ENCODE measurements at places on chromosomes 16 and 17. TPM values are rescaled to one million over a fixed set of nuclear protein-coding genes. Genes with fewer than 3 reads are reported as not detected.

- DNase-seq, result no peak
Measured at GRCh38 chr17:29677221-29677791, 54.6 kb upstream of the CORO6 start.

DNA sequence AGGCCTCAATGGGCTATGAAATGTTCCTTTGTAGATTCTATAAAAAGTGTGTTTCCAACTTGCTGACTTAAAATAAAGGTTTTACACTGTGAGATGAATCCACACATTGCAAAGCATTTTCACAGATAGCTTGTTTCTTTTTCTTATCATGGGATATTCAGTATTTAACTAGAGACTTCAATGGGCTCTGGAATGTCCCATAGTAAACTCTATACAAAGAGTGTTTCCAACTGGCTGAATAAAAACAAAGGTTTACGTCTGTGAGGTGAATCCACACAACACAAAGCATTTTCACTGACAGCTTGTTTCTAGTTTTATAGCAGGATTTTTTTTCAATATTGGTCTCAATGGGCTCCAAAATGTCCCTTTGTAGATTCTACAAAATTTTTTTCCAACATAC is 550.1 kb downstream of the KCNJ18 start:
- no peak for DNase-seq

- DNase-seq, result no peak
Measured at GRCh38 chr17:14840616-14841231, 424.4 kb downstream of the PMP22 start.

GRCh38 chr16:89315791-89316581 is 98.5 kb downstream of the ZNF778 start:
- DNase-seq, result peak; percentile 78

EPN3 gene
- total RNA-seq, result not detected

TNP2 gene
- total RNA-seq, result not detected
